ENCODE measurements at places on chromosomes 4 and X.

- no peak for DNase-seq
Observed at GRCh38 chr4:40563401-40563800, 66.3 kb downstream of the RBM47 start.

DNA sequence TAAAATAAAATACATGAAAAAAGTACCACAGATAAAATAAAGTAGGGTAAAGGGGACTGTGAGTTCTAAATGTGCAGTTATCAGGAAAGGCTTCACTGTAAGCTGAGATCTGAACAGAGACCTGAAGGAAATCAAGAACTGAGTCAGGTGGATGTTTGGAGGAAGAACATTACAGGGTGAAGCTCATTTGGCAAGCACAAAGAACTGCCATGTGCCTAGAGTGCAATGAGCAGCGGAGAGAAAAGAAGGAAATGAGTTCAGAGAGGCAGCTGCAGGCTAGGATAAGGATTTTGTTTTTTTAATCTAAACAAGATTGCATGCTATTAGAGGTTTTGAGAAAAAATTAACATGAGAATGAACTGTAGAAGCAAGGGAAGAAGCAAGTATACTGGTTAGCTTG lies 373.1 kb downstream of the STPG2 start:
- DNase-seq, result no peak

GRCh38 chrX:51803833-51804232 lies 60.6 kb downstream of the GSPT2 start:
- no peak for DNase-seq

DNA sequence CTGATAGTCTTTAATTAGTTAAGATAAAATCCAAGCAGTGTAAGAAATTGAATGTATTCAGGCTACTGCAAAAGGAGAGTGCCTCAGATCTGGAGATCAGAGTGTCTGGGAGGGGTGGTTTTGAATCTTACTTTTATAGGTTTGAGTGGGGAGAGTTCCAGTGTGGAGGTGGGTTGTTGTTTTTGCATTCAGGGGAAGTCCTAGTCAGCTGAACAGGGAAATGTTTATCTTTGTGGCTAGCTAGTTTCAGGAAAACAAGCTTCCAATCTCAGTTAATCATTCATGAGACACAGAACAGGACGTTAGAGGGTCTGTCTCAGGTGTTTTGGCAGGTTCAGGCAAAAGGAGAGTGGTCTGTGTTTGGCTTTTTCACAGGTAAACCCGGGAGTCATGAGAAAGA lies 26.0 kb downstream of the ZNF81 start:
- no peak for DNase-seq

- no peak for DNase-seq
Observed at GRCh38 chr4:128856246-128856645, 46.7 kb downstream of the JADE1 start.
